ENCODE measurements at places on chromosomes 7 and 10.

DNA sequence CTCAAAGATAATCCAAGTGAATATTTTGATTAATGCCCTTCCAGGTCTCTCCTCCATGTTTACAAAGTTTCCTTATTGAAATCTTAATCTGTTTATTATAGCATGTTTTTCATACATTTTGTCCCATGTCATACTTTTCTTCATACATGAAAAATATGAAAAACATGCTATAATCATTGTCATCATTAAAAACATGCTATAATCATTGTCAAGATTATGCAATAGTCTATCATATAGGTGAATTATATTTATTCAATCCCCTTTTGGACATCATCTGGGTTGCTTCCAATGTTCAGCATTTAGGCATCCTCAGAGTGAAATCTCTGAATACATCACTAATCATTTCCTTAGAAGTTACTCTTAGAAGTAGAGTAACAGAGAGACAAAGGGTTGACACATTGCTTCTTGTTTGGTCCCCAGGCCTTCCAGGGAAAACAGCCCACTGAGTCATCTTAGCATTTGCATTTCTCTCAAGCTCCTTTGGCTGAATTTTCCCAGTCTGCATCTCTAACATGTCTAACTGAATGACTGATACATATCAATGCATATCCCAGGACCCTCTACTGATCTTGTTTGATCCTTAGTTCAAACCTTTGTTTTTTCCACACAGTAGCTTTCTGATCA, 87.0 kb downstream of the SGMS1 start:
- DNase-seq = no peak

DNA sequence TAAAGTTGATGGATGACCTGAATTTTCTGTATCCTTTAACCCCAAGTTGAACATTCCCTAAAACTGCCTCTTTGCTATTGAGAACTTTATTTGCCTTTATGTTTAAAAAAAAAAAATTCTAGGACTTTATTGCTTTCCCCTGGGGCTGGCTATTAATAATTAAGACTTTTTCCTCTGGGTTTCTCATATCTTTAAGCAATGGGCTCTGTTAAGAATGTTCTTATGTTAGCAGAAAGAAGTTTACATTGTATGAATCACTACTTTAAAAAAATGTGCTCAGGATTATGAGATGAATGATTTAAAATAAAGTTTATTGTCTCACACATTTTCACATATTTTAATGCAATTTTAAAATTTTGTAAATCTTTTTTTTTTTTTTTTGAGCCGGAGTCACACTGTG, 19.5 kb downstream of the TAX1BP1 start:
- no peak for DNase-seq

GRCh38 chr7:512541-513311, 6.9 kb downstream of the PDGFA start:
- no peak for DNase-seq

GRCh38 chr10:76270464-76270863, 839.0 kb downstream of the LRMDA start:
- no peak for DNase-seq

GRCh38 chr7:6367701-6368211, 80.0 kb downstream of the DAGLB start:
- no peak for DNase-seq
